ENCODE measurements at places on chromosomes 12 and 14.

GRCh38 chr12:26122061-26122680 is 2.7 kb downstream of the BHLHE41 start:
- DNase-seq = peak; percentile 76

GRCh38 chr14:95174184-95174792 is 17.0 kb upstream of the DICER1 start:
- DNase-seq = no peak

GRCh38 chr12:12086973-12087692 is 16.4 kb downstream of the BCL2L14 start:
- DNase-seq = no peak

GRCh38 chr14:51490205-51490604 is 161.5 kb upstream of the FRMD6 start:
- no peak for DNase-seq

GRCh38 chr12:1993341-1993740 is 10.9 kb downstream of the DCP1B start:
- no peak for DNase-seq

DNA sequence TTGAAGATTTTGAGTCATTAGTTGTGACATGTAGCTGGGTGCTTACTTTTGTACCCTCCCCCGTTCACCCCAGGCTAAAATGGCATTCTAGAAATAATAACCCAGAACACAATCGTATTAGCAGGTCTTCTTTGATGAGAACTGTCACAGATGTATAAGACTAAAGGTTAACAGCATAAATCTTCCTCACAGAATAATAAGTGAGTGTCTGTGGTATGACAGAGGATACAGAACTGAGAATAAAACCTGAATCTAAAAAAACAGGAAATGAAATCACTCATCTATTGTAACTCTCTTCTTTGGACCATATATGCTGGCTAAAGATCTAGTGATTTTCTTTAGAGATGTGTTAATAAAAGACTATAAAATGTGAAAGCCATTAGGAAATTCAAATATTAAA is 746.6 kb downstream of the LRFN5 start:
- DNase-seq = no peak

- DNase-seq = no peak
Measured at GRCh38 chr12:124679533-124680371, 112.3 kb upstream of the NCOR2 start.

GRCh38 chr12:92784797-92785562 is 82.2 kb downstream of the PLEKHG7 start:
- DNase-seq = peak; percentile 58

DNA sequence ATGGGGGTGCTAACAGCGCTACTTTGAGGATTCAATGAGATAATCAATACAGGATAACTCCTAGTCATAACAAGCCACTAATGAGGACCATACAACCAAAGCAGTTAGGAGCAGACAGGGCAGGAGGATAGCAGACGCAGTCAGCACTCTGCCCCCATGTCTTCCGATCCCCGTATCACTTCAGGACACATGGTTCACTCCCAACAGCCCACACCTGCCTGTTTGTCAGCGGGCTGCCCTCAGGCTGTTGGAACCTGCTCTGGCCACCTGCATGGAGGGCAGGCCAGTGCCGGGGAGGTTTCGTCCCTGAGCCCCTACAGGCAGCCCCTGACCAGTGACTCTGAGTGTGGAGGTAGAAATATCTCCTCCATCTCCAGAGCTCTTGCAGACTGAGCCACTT is 37.1 kb upstream of the LTBP2 start:
- no peak for DNase-seq
